ENCODE measurements at places on chromosomes 6 and 20.

DNA sequence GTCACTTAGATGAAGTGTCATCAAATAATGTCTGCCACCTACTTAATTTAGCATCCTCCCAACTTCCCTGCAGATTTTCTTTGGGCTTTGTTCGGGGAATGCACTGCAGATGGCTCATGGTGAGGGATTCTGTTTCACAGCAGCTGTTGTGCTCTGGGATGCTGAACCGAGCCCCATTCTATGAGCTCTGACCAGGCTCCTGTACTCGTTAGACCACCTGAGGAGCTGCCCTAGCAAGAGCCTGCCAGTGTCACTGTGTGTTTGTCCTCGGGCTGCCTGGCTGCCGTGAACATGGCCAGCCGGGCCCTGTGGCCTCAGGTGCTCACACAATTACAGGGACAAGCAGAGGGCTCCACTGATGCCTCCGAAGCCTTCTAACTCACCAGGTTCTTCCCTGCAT is 238.8 kb upstream of the ECI2 start:
- no peak for DNase-seq

- no peak for DNase-seq
These were observed 29.6 kb downstream of the RAMACL start for GRCh38 chr6:166556863-166557322.

- DNase-seq, result no peak
These were observed 45.9 kb upstream of the CENPW start for GRCh38 chr6:126293891-126294524.

- no peak for DNase-seq
These were observed 165.3 kb downstream of the CDH4 start for GRCh38 chr20:61417221-61417941.

GRCh38 chr20:38658879-38659596 is 57.4 kb downstream of the ARHGAP40 start:
- DNase-seq, result no peak

GRCh38 chr6:143276436-143276835 is 174.1 kb downstream of the ADAT2 start:
- no peak for DNase-seq

DNA sequence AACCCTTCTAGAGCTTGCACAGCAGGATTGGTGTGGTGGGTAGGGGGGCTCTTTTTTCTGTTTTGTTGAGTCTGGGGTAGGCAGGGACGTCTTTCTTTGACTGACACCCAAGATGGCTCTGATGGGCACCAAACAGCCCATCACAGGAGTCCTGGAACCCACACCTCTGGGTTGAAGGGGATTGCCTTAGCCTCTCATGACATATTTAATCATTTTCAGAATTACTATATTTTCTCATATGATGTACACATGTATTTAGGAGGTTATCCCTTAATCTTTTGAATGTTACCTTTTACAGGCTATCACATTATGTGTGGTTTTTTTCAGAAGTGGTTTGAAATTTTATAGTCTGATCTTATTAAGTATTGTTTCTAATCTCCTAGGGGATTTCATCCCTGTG is 64.6 kb downstream of the RPP40 start:
- DNase-seq, result no peak

GRCh38 chr6:33607784-33608161 is 13.3 kb upstream of the ITPR3 start:
- DNase-seq, result no peak

GRCh38 chr20:40390654-40391053 is 298.4 kb downstream of the MAFB start:
- no peak for DNase-seq

GRCh38 chr6:168367285-168367751 is 47.7 kb upstream of the DACT2 start:
- DNase-seq, result no peak

DNA sequence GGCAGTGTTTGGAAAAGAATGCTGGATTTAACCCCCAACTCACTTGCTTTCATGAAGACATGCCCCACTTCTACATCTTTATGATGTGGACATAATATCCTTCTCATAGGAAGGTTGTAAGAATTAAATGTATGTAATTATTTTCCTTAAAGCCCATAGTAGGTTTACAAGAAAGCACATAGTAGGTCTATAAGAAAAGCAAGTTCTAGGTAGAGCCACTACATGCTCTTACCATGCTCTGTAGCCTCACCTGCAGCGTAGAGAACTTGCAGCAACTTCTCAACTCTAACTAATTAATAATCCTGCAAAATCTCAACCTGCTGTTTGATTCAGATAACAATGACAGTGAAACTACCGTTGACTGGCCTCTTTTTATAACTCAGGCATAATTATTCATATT is 288.4 kb downstream of the TSHZ2 start:
- no peak for DNase-seq

GRCh38 chr6:12955956-12956355 is 239.4 kb downstream of the PHACTR1 start:
- DNase-seq, result no peak

GRCh38 chr20:47273591-47274235 is 82.8 kb downstream of the ZMYND8 start:
- DNase-seq, result no peak

GRCh38 chr20:31550099-31550498 is 35.9 kb downstream of the HM13 start:
- no peak for DNase-seq

DNA sequence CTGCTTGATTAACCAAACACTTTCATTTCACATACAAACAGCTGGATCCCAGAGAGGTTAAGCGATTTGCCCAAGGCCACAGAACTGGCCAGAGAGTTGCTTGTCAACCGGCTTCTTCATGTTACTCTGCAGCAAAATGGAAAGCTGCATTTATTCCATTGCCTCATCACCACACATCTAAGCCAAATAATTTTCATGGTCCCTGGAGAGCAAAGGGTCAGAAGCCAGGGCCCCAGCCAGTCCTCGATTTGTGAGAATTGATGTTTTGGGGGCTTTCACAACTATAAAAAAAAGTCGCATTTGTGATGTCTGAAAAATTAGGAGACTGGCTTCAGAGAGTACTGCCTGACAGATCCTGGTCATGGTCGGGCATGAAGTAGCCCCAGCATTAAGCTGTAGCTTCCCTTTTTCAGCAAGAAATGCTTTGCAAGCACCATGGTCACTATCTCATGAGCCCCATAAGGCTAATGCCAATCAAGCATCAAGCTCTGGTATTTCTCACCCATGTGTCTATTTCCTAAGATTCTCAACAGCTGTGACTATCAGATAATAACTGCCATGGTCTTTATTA is 95.8 kb downstream of the BANF2 start:
- DNase-seq, result no peak

DNA sequence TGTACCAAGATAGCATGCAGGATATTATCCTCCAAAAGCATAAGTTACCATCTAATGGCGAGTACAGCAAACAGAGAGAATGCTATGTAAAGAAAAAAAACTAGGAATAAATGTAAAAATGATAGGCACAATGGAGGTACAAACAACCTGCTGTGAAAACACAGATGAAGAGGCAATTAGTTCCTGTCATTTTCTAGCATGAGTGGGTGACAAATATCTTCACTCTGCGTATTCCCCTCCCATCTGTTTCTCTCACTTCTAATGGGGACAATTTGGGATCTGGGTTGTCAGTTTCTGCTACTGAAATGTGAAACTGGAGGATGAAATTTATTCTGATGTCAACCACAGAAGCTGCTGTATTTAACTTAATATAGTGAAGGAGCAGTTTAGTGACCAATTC is 11.7 kb upstream of the PTPRK start:
- no peak for DNase-seq

GRCh38 chr6:36577301-36577700 is 16.9 kb upstream of the SRSF3 start:
- DNase-seq, result no peak

DNA sequence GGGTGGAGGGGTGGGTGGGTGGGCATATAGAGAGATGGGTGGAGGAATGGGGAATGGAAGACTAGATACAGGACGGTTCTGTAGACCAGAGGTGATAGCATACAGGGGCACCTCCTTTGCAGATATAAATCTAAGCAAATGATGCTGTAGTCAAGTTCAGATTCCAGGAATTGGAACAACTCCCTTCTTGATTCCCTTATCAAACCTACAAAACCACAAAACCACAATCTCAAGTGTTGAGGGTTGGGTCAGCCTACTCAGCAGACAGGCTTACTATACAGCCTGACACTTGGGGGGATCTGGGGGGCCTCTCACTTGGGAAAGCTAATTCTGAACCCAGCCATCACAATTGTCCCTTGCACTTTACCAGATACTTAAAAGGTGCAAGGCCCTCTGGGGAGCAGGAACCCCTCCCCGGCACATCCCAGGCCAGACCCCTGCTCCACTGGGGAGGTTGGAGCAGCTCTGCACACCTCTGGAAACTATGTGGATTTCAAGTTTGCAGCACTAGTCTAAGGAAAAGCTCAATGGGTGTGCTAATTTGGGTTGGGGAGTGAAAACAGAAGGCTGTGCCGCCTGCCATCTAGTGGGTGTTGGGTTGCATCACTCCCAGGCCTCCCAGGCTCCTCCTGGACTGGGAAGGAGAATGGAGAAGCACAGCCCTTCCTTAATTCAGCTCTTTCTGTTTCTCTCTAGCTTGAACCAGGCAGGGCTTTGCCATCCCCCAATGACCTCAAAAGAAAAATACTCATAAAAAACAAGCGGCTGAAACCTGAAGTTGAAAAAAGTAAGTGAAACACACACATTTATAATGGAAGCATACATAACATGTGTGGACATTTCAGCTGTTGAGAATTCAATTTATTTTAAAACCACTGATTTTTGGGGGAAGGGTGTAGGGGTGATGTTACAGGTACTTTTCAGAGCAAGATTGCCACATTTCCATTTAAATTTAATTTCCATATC is 121.2 kb upstream of the LAMP5 start:
- no peak for DNase-seq

- no peak for DNase-seq
These were observed 42.9 kb downstream of the STX11 start for GRCh38 chr6:144193181-144193580.

Measured in cortex of kidney (tissue), 1 donor.